ENCODE measurements at places on chromosomes 11 and 22. TPM values are rescaled to one million over a fixed set of nuclear protein-coding genes. Genes with fewer than 3 reads are reported as not detected.

DNA sequence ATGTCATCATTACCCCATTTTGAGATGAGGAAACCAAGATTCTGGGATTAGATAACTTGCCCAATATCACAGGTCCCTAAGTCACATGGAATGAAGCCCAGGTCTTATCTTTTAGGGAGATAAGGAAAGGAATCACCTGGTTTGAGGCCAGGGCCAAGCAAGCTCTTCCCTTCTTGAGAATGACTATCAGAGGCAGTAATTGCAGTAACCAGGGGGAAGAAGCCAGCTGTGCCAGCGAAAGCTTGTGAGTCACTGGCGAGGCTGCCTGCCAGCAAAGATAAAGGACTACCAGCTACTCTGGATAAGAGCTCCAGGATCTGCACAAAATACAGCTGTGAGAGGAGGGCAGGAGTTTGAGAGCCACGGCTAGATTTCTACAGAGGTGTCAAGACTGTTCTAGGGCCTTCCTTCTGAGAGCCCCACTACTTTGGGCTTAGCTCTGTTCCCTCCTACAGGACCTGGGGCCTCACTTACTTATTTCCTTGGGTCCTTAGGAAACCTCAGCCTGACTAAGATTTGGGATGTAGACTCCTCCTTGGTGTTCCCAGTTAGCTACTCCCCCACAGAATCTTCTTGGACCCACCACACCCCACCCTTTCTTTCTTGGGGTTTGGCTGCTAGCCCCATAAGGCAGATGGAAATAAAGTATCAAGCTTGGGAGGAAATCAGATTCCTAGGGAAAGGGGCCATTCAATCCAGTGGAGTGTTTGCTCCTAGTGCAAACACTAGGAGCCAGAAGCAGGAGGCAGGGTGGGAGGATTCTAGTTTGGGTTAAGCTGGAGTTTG, 9.7 kb upstream of the CCKBR start:
- no peak overlapping the region for H3K4me3 ChIP-seq
- no peak for DNase-seq
- H3K36me3 ChIP-seq: no peaks in the 10 kb centered on the region
- H3K4me1 ChIP-seq: no peaks in the 10 kb centered on the region

DNA sequence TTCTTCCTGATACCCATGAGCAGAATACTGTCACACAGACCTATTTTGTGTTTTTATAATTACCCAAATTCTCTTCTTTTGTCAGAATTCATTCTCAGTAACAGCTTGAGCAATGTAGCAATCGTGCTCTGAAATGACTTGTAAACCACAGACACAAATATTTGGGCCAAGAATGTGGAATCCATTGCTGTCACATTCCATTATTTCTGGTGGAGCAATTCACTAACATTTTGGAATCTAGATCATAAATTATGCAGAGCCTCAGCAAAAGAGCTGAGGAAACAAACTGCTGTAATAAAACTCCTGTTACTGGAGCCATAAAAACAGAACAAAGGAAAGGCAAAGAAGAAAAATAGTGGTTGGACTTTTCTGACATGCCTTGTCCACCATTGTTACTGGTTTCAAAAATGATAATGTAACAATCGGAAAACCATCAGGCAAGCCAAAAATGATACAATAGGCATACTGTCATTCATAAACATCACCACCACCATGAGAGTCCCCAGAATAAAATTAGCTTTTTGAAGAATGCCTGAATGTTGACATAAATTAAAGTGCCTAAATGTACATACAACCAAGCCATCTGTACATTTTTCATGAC, 223.4 kb upstream of the PITPNB start:
- no peak overlapping the region for H3K27ac ChIP-seq
- no peak overlapping the region for H3K4me3 ChIP-seq
- no peaks in the 10 kb centered on the region for H3K36me3 ChIP-seq
- no peak for DNase-seq
- no peaks in the 10 kb centered on the region for H3K4me1 ChIP-seq

GRCh38 chr11:8338138-8338537, 74.5 kb upstream of the LMO1 start:
- H3K27ac ChIP-seq: no peak overlapping the region
- H3K4me1 ChIP-seq: no peaks in the 10 kb centered on the region
- H3K27me3 ChIP-seq: no peaks in the 10 kb centered on the region
- DNase-seq: no peak
- H3K36me3 ChIP-seq: no peaks in the 10 kb centered on the region
- H3K4me3 ChIP-seq: no peak overlapping the region

The ATF4 gene
- 301 TPM for total RNA-seq

The ASCL2 gene
- total RNA-seq: 0.19 TPM

All from naive thymus-derived CD8-positive, alpha-beta T cell (primary cell).